Suppressor macrophage (primary cell): ENCODE measurements at places on chromosomes 4 and X.

- peak; percentile 47 for DNase-seq
These were observed 121.0 kb downstream of the PPA2 start for GRCh38 chr4:105352826-105353225.

GRCh38 chrX:134548257-134549201, 88.6 kb downstream of the HPRT1 start:
- peak; percentile 5 for DNase-seq

DNA sequence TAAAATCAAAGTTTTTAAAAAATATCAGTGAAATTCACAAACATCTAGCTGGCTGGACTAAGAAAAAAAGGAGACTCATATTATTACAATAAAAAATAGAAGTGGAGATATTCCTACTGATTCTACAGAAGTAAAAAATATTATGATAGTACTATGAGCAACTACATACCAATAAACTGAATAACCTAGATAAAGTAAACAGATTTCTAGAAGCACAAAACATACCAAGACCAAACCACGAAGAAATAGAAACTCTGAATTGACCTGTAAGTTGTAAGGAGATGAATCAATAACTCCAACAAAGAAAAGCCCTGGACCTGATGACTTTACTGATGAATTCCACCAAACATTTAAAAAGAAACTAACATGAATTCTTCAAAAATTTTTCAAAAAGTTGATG, 867.3 kb downstream of the PCDH18 start:
- DNase-seq = no peak

GRCh38 chr4:132445386-132445785, 703.7 kb upstream of the PCDH10 start:
- no peak for DNase-seq

GRCh38 chr4:4182835-4183568, 43.7 kb downstream of the OTOP1 start:
- peak; percentile 64 for DNase-seq
